ENCODE measurements at places on chromosomes 5 and 9. TPM values are rescaled to one million over a fixed set of nuclear protein-coding genes. Genes with fewer than 3 reads are reported as not detected.

DNA sequence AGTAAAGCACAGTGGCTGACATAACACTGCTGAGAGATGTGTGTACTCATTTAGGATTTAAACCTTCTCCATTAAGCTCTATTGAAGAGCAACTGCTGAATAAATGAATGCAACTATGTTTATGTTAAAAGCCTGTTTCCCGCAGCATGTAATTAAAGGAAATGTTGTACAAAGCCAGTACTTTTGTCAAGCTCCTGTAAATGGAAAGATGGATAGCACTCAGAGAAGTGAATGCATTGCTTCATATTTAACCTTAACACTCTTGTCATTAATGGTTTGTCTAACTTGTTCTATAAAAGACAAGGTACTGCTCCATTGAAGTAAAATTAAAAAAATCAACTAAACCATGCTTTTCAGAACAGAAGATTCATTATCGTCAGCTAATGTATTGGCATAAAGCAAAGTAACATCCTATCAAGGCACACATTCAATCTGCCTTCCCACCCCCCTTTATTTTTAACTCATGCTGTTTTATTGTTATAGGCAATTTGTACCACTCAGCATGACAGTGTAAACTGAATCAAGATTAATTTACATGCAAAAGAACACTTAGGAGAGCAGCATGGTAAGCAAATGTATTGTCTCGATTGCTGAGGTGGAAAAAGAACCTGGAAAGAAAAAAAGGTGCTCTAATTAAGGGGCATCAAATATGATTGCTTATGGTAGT lies 240.9 kb upstream of the TBCA start:
- H3K27me3 ChIP-seq: no peaks in the 10 kb centered on the region
- no peaks in the 10 kb centered on the region for H3K4me1 ChIP-seq
- peaks cover 2% of the 10 kb centered on the region for H3K36me3 ChIP-seq
- no peak for DNase-seq
- H3K4me3 ChIP-seq: no peak overlapping the region

- H3K27ac ChIP-seq: no peak overlapping the region
- H3K4me1 ChIP-seq: no peaks in the 10 kb centered on the region
- no peak overlapping the region for H3K4me3 ChIP-seq
- H3K27me3 ChIP-seq: no peaks in the 10 kb centered on the region
- H3K36me3 ChIP-seq: no peaks in the 10 kb centered on the region
- no peak for DNase-seq
Observed at GRCh38 chr5:175195698-175196656, 248.0 kb downstream of the DRD1 start.

The CORO2A gene
- total RNA-seq: 9.8 TPM

DNA sequence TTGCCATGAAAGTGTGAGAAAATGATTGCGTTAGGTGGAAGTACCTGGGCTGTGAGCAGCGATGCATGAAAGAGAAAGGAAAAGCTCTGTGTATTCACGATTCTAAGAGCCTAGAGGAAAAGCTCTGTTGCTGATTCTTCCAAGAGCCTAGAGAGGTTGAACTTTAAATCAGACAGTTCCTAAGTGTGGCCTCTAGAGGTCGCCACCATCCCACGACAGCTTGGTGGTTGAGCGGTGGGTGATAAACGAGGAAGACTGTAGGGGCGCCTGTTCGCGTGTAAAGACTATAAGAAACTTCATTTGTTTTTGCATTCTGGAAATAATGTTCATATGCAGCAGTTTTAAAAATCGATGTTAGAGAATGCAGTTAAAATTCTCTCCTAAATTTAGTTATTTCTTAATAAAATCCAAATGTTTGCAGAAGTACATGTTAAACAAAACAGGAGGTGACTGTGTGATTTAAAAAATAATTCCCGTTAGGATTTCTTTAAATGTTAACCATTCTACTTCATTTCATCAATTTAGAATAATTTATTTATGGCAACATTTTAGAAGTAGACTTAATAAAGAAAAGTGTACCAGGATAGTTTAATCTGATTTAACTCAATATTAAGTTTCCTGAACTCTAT lies 107.7 kb downstream of the TENT4A start:
- peaks cover 6% of the 10 kb centered on the region for H3K36me3 ChIP-seq
- no peak overlapping the region for H3K27ac ChIP-seq
- DNase-seq: peak; percentile 75
- H3K4me3 ChIP-seq: no peak overlapping the region

DNA sequence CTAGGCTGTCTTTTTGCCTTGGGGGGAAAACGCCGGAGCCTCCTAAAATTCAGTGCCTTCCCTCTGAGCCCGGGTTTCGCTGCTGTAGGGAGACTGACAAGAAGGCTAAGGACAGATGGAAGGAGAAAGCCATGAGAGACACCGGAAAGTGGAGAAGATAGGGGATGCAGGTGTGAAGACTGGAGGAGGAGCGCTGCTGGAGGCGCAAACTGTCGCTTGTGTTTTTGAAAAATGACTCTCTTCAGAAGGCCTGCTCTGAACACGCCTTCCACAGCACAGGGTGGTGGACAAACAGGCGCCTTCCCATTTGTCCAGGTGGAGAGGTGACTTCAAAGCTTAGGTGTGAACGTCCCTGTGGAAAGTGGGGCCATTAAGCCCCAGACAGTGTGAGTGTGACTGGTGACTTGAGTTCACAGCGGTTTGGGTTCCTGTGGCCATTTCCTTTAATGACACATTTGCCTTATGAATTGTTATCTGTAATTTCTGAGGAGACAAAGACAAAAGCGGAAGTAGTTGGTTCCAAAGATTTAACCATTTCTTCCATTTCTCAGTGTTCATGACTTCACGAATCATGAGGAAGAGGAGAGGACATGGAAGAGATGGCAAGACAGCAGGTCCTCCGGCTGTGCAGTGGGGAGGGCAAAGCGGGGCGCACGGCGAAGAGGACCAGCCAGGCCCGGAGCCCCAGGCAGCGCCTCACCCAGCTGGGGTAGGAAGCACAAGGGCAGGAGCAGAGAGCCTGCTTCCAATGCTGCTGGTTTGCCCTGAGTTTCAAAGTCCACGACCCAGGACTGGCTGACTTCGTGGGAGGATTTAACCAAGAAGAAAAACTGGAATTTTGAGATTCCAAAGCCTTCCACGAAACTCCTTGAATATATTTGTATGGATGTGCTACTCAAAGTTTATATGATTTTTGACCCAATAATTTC lies 27.8 kb upstream of the SEMA4D start:
- H3K4me1 ChIP-seq: peaks cover 91% of the 10 kb centered on the region
- no peak overlapping the region for H3K27ac ChIP-seq
- no peaks in the 10 kb centered on the region for H3K36me3 ChIP-seq
- DNase-seq: no peak

The ZDHHC21 gene
- 6.7 TPM for total RNA-seq

The NREP gene
- total RNA-seq: 3.0 TPM

DNA sequence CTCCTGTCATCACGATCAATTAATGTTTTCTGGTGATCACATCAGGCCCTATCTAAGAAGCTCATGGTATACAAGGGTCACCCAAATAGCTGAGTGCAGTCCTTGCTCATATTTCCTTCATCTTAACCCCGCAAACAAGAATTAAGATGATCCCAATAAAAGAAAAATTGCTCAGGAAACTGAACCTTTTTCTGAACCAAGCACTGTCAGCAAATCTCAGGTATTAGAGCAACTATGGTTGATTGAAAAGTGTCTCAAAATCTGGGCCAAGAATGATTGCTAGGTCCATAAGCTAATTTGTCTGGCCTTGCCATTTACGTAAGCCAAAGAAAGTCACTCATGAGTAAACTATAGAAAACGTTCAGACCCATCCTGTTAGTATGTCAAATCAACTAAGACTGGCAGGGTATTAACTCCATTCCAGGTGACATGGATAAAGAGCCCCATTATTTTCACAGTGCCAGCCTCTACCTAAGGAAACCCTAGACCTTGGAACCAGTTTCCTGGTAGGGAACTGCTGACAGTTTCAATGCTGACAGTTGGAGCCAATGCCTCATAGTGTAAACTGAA lies 209.3 kb downstream of the DEPDC1B start:
- DNase-seq: no peak
- no peaks in the 10 kb centered on the region for H3K4me1 ChIP-seq
- H3K36me3 ChIP-seq: no peaks in the 10 kb centered on the region
- H3K27me3 ChIP-seq: no peaks in the 10 kb centered on the region

DNA sequence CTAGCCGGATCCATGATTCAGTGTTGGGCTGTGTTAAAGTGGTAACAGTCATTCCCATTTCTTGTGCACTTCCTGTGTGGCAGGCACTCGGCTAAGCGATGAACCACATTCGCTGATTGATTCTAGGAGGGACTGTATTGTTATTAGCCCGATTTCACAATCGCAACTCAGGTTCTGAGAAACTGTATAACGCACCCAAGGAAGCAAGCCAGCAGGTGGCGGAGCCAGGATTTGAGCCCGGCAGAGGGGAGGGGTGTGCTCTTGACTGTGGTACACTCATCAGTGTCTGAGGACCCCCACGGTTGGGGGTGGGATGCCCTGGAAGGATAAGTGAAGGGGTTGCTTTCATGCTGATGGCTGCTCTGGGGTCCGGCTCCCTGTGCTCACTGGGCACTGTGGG lies 34.7 kb downstream of the LRSAM1 start:
- H3K36me3 ChIP-seq: peaks cover 15% of the 10 kb centered on the region
- DNase-seq: no peak
- no peaks in the 10 kb centered on the region for H3K4me1 ChIP-seq
- H3K27me3 ChIP-seq: no peaks in the 10 kb centered on the region
- no peak overlapping the region for H3K27ac ChIP-seq
- no peak overlapping the region for H3K4me3 ChIP-seq

The SVEP1 gene
- total RNA-seq: not detected

The CD14 gene
- 0.62 TPM for total RNA-seq

GRCh38 chr9:74117731-74118130 lies 379.4 kb upstream of the RORB start:
- no peak for DNase-seq
- no peak overlapping the region for H3K4me3 ChIP-seq
- peaks cover 2% of the 10 kb centered on the region for H3K4me1 ChIP-seq
- H3K27ac ChIP-seq: no peak overlapping the region
- no peaks in the 10 kb centered on the region for H3K27me3 ChIP-seq

DNA sequence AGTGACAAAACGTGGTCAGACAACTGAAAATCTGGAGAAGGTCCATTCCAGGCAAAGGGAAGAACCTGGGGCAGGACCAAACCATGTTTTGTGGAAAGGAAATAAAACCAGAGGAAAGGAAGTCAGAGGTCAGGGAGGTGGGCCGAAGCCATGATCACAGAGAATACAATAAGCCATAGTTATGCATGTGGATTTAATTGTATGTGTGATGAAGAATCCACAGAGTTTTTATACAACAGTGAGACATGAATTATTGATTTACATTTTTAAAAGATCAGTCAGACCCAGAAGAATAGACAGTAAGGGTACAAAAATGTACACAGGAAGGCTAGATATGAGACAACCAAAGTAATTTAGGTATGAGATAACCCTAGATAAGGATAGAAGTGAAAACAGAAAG lies 20.8 kb downstream of the TTC33 start:
- H3K27ac ChIP-seq: no peak overlapping the region
- H3K36me3 ChIP-seq: peaks cover 14% of the 10 kb centered on the region
- H3K4me1 ChIP-seq: peaks cover 27% of the 10 kb centered on the region
- no peak for DNase-seq
- H3K27me3 ChIP-seq: no peaks in the 10 kb centered on the region
- no peak overlapping the region for H3K4me3 ChIP-seq

- no peaks in the 10 kb centered on the region for H3K4me1 ChIP-seq
- peaks cover 4% of the 10 kb centered on the region for H3K27me3 ChIP-seq
- H3K36me3 ChIP-seq: no peaks in the 10 kb centered on the region
- H3K27ac ChIP-seq: no peak overlapping the region
- no peak for DNase-seq
Observed at GRCh38 chr9:8733131-8733954, 933.8 kb upstream of the DMAC1 start.

- no peak for DNase-seq
Observed at GRCh38 chr5:104789366-104789765, 1226.8 kb upstream of the NUDT12 start.

DNA sequence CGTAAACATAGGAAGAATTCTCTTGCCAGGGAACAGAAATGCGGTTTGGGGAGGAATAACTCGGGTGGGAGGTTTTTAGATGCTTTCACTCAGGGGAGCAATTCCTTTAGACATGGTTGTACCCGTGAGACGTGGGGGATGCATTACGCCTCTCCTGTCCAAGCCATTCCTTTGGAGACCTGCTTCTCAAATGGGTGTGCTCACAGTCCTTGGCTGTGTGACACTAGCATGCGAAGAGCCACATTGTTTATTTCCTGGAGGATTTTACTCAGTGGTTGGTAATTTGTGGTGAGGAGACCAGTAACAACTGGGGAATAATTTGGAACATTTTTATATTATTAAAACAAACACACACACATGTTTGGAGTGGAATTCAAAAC lies 18.5 kb downstream of the COL15A1 start:
- no peak overlapping the region for H3K4me3 ChIP-seq
- no peaks in the 10 kb centered on the region for H3K36me3 ChIP-seq
- peaks cover 4% of the 10 kb centered on the region for H3K27me3 ChIP-seq
- no peak for DNase-seq

- no peak for DNase-seq
- H3K27me3 ChIP-seq: peaks cover 19% of the 10 kb centered on the region
- no peaks in the 10 kb centered on the region for H3K4me1 ChIP-seq
Observed at GRCh38 chr5:74303578-74303977, 336.9 kb downstream of the ENC1 start.

DNA sequence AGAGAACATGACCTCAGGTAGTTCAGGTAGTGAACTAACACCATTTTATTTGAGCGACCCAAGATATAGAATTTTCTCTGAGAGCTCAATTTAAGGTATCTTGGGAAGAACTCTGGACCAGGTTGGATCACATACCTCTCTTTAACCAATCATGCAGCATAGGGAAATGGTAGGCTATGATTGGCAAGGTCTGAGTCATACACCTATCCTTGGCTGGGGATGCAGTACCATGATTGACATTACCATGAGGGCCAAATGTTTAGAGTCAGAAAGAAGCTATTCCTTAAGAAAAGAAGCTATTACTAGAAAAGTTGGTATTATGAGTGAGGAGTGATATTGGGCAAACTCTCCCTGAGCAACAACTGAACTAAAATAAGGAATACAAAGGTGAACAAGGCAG lies 258.7 kb downstream of the KCTD16 start:
- no peak overlapping the region for H3K27ac ChIP-seq
- no peaks in the 10 kb centered on the region for H3K27me3 ChIP-seq
- no peaks in the 10 kb centered on the region for H3K4me1 ChIP-seq
- no peak overlapping the region for H3K4me3 ChIP-seq
- H3K36me3 ChIP-seq: no peaks in the 10 kb centered on the region

The KCNT1 gene
- not detected for total RNA-seq

GRCh38 chr9:134521817-134522501 lies 119.6 kb upstream of the COL5A1 start:
- no peak overlapping the region for H3K4me3 ChIP-seq
- DNase-seq: no peak
- H3K27ac ChIP-seq: no peak overlapping the region
- no peaks in the 10 kb centered on the region for H3K36me3 ChIP-seq
- H3K4me1 ChIP-seq: no peaks in the 10 kb centered on the region
- H3K27me3 ChIP-seq: peaks cover 3% of the 10 kb centered on the region

The UNC13B gene
- 4.6 TPM for total RNA-seq

The TICAM2 gene
- total RNA-seq: 2.0 TPM

- H3K27me3 ChIP-seq: no peaks in the 10 kb centered on the region
- no peaks in the 10 kb centered on the region for H3K4me1 ChIP-seq
- no peaks in the 10 kb centered on the region for H3K36me3 ChIP-seq
- DNase-seq: no peak
- H3K27ac ChIP-seq: no peak overlapping the region
- H3K4me3 ChIP-seq: no peak overlapping the region
Observed at GRCh38 chr5:34736445-34737115, 80.5 kb downstream of the RAI14 start.

GRCh38 chr9:127447416-127448111 lies 3.6 kb downstream of the RPL12 start:
- H3K4me3 ChIP-seq: peak overlapping the region; percentile 94
- no peak for DNase-seq
- H3K27ac ChIP-seq: peak overlapping the region; percentile 94
- H3K36me3 ChIP-seq: peaks cover 82% of the 10 kb centered on the region

All from activated CD4-positive, alpha-beta memory T cell treated with anti-CD3 and anti-CD28 coated beads for 36 hours (primary cell).